Endothelial cell of umbilical vein (primary cell): ENCODE measurements at places on chromosomes 6 and 20. TPM values are rescaled to one million over a fixed set of nuclear protein-coding genes. Genes with fewer than 3 reads are reported as not detected.

DNA sequence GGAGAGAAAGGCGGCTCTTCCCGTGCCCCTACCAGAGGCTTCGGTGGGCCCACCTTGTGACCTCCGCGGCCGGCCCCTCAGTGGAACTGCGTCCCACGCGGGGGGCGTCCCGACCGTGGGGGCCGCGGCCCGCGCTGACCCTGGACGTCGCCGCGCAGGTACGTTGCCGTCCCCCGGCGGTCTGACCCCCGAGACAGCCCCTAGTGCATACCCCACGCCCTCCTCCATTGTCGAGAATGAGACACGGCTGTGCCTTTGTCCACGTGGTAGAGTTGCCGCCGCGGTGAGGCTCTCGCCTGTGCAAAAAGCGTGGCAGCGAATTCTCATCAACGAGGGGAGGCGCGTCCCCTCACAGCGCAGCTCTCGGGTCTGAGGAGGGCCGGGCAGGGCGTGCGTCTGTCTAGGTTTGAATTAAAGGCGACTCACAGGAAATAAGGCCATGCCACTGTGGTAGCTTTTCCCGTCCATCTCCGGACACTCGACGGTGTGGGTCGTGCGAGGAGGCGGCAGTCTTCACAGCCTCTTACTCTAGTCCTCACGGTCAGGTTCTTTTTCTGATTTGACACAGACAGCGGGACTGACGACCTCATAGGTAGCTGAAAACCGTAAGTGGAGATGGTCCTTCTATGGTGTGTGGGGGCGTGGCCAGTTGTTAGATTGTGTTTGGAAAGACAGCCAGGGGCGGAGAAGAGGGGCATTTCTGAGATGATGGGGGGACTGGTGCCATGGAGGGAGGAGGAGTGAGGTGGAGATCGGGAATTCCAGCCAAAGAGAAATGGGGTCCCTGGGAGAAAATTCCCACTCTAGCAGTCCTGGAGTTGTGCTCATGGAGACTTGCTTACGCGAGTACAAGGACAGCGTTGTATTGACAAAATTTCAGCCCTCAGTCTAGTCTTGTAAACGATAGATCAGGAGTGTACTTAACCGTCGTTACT lies 580 bp downstream of the NXT1 start:
- H3K4me1 ChIP-seq = peaks cover 19% of the 10 kb centered on the region
- H3K36me3 ChIP-seq = peaks cover 7% of the 10 kb centered on the region
- peak overlapping the region; percentile 94 for H3K27ac ChIP-seq
- H3K4me3 ChIP-seq = peak overlapping the region; percentile 20
- H3K27me3 ChIP-seq = no peaks in the 10 kb centered on the region

GRCh38 chr6:155985660-155986138 lies 530.1 kb upstream of the NOX3 start:
- peak; percentile 8 for DNase-seq
- H3K27me3 ChIP-seq = peaks cover 2% of the 10 kb centered on the region
- no peaks in the 10 kb centered on the region for H3K4me1 ChIP-seq
- no peaks in the 10 kb centered on the region for H3K36me3 ChIP-seq
- no peak overlapping the region for H3K27ac ChIP-seq

DNA sequence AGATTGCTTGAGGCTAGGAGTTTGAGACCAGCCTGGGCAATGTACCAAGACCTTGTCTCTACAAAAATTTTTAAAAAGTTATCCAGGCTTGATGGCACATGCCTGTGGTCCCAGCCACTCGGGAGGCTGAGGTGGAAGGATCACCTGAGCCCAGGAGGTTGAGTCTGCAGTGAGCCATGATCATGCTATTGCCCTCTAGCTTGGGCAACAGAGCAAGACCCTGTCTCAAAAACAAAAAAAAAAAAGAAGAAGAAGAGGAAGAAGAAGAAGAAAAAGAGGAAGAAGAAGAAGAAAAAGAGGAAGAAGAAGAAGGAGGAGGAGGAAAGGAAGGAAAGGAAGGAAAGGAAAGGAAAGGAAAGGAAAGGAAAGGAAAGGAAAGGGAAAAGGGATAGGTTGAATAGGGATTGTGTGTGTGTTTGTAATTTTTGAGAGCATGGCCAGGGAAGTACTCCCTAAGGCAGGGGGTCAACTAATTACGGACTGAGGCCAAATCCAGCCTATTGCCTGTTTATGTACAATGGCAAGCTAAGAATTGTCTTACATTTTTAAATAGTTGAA lies 43.0 kb upstream of the ZNF217 start:
- H3K36me3 ChIP-seq = no peaks in the 10 kb centered on the region
- no peak for DNase-seq
- no peaks in the 10 kb centered on the region for H3K4me1 ChIP-seq
- no peak overlapping the region for H3K27ac ChIP-seq

GRCh38 chr6:144347933-144348332 lies 62.8 kb downstream of the UTRN start:
- peak overlapping the region; percentile 90 for H3K27ac ChIP-seq
- no peak for DNase-seq
- no peaks in the 10 kb centered on the region for H3K27me3 ChIP-seq
- no peak overlapping the region for H3K4me3 ChIP-seq
- H3K4me1 ChIP-seq = peaks cover 88% of the 10 kb centered on the region
- H3K36me3 ChIP-seq = no peaks in the 10 kb centered on the region

DNA sequence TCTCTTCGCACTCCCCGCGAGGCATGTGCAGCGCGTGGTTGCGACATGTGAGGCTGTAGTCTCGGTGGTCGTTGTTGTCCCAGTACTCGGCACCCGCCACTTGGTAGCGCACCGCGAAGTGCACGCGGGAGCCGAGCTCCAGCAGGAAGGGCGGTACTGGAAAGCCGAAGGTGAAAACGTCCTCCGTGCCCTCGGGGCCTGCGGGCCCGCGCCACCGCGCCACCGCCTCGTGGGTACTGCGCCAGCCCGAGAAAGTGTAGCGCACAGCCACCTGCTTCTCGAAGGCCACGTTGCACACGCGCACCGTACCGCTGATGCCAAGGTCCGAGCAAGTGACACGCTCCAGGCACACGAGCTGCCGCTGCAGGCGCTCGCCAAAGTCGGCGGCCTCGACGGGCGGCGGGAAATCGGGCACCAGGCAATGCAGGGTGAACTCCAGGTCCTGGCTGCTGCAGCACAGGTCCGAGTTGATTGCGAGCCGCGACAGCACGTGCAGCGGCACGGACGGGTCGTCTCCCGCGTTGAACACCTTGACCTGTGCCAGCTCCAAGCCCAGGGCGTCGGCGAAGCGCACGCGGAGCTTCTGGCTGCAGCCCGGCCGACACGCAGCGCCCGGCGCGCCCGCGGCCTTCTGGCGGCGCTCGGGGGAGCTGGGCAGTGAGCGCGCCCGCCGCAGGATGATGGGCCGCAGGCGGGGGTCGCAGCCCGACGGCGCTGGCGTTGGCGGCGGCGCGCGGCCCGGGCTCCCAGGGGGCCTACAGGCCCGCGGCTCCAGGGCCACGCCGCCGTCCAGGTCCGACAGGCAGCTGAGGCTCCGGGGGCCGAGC lies 840 bp downstream of the PPP1R3D start:
- no peaks in the 10 kb centered on the region for H3K36me3 ChIP-seq
- DNase-seq = no peak
- H3K4me1 ChIP-seq = peaks cover 15% of the 10 kb centered on the region
- H3K27me3 ChIP-seq = no peaks in the 10 kb centered on the region
- H3K4me3 ChIP-seq = peak overlapping the region; percentile 87

GRCh38 chr20:54320148-54320607 lies 112.3 kb downstream of the PFDN4 start:
- no peak overlapping the region for H3K27ac ChIP-seq
- no peak overlapping the region for H3K4me3 ChIP-seq
- no peaks in the 10 kb centered on the region for H3K36me3 ChIP-seq
- H3K4me1 ChIP-seq = no peaks in the 10 kb centered on the region
- no peaks in the 10 kb centered on the region for H3K27me3 ChIP-seq

- H3K27ac ChIP-seq = peak overlapping the region; percentile 5
- peak; percentile 53 for DNase-seq
- no peaks in the 10 kb centered on the region for H3K27me3 ChIP-seq
- no peaks in the 10 kb centered on the region for H3K36me3 ChIP-seq
- no peak overlapping the region for H3K4me3 ChIP-seq
- H3K4me1 ChIP-seq = peaks cover 3% of the 10 kb centered on the region
These were observed 97.9 kb upstream of the NEDD9 start for GRCh38 chr6:11330413-11330760.

DNA sequence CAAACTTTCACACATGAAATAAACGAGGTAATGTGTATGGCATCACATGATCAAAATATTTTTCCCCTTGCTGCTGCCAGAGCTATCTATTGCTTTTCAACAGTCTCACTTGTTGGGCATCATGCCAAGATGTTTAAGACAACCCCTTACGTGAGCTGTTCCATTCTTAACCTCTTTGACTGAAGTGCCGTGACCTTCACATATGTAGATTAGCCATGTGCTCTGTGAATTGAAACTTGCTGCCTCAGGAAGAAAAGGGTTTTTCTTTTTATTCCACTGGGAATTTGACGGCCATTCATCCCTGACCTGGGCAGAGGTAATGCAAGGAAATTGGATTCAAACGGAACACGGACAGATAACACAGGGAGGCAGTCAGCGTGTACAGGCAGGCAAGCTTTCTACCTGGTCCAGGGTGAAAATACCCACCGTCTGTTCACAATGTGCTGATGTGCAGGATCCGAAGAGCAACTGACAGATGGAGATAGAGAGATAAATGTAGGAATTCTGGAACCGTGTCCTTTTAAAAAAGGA lies 14.2 kb downstream of the ARID1B start:
- no peak overlapping the region for H3K4me3 ChIP-seq
- H3K27ac ChIP-seq = no peak overlapping the region

- no peaks in the 10 kb centered on the region for H3K27me3 ChIP-seq
- DNase-seq = no peak
- no peaks in the 10 kb centered on the region for H3K36me3 ChIP-seq
- no peak overlapping the region for H3K27ac ChIP-seq
- no peak overlapping the region for H3K4me3 ChIP-seq
These were observed 67.6 kb upstream of the RIN2 start for GRCh38 chr20:19690462-19690861.

GRCh38 chr6:53735896-53736295 lies 58.9 kb upstream of the LRRC1 start:
- H3K27me3 ChIP-seq = no peaks in the 10 kb centered on the region
- no peak overlapping the region for H3K4me3 ChIP-seq
- no peaks in the 10 kb centered on the region for H3K36me3 ChIP-seq
- H3K27ac ChIP-seq = no peak overlapping the region
- peaks cover 40% of the 10 kb centered on the region for H3K4me1 ChIP-seq

GRCh38 chr6:29593199-29593855 lies 8.4 kb downstream of the OR2H2 start:
- H3K4me1 ChIP-seq = no peaks in the 10 kb centered on the region
- H3K4me3 ChIP-seq = no peak overlapping the region
- peaks cover 8% of the 10 kb centered on the region for H3K27me3 ChIP-seq
- no peaks in the 10 kb centered on the region for H3K36me3 ChIP-seq

DNA sequence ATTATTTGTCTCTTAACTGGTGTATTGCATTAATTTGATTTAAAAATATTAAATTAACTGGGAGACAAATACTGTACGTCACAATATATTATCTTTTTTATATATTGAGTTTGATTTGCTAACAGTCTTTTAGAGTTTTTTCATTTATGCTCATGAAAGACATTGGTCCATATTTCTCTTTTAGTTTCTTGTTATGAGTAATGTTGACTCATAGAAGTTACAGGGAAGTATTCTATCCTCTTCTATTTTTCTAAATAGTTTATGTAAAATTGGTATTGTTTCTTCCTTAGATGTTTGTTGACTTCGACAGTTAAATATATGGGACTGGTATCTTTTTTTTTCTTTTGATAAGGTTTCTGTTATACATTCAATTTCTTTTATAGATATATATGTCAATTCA lies 1115.6 kb upstream of the CITED2 start:
- no peaks in the 10 kb centered on the region for H3K36me3 ChIP-seq
- no peak overlapping the region for H3K4me3 ChIP-seq
- H3K27me3 ChIP-seq = no peaks in the 10 kb centered on the region
- no peaks in the 10 kb centered on the region for H3K4me1 ChIP-seq
- DNase-seq = no peak
- H3K27ac ChIP-seq = no peak overlapping the region

DNA sequence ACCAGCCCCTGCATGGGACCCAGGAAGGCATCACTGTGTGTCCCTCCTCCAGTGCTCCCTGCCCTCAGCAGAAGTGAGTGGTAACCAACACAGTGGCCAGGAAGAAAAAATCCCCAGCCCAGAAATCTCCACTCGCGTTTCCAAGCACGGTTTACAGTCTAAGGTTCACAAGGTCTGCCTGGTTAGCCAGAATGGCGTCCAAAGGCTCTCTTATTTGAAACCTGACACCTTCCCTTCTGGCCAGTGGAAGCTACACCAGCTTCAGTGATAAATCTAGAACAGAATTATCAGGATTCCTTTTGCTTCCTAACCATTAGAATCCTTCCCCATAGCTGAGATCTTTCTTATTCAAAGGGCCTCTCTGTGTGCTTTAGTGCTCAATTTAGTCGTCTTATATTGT lies 9.2 kb downstream of the LY86 start:
- no peak overlapping the region for H3K4me3 ChIP-seq
- no peaks in the 10 kb centered on the region for H3K4me1 ChIP-seq
- no peak for DNase-seq
- no peak overlapping the region for H3K27ac ChIP-seq
- H3K27me3 ChIP-seq = no peaks in the 10 kb centered on the region
- H3K36me3 ChIP-seq = no peaks in the 10 kb centered on the region

- DNase-seq = no peak
- H3K27me3 ChIP-seq = no peaks in the 10 kb centered on the region
- no peak overlapping the region for H3K27ac ChIP-seq
- H3K36me3 ChIP-seq = no peaks in the 10 kb centered on the region
These were observed 83.2 kb upstream of the EYA4 start for GRCh38 chr6:133157995-133158394.

DNA sequence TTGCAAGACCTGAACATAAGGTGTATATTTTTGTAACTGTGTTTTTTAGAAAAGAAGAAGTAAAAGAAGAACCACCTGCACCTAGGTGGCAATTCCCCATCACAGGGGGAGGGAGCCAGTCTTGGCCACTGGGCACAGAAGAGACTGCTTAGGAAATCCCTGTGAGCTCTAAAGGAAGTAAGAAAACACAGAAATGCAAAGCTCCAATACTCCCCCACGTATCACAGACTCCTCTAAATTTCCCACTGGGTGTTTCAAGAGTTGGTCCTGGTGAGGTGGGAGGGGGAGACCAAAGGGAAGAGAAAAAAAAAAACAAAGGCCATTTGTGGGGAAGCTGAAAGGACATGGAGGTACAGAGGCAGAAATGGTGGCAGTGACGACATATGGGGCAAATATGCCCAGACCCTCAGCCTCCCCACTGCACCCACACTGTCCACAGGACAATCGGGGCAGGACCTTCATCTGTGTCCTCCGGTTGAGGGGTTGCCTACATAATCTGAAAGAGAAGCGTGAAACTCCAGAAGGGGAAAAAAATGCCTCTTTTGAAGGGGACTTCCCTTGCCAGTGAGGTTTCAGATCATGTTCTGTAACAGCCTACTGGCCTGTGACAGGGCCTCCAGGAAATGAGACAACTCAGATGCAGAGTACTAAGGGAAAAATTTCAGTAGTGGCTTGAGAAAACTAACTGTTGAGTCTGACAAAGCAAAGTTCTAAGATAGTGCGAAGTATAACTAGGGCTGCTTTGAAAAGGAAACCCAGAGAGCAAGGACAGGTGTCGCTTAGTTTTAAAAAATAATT lies 226.2 kb upstream of the MARCKS start:
- no peaks in the 10 kb centered on the region for H3K27me3 ChIP-seq
- H3K4me3 ChIP-seq = no peak overlapping the region
- peaks cover 22% of the 10 kb centered on the region for H3K4me1 ChIP-seq
- peak overlapping the region; percentile 83 for H3K27ac ChIP-seq
- no peaks in the 10 kb centered on the region for H3K36me3 ChIP-seq
- DNase-seq = peak; percentile 77

GRCh38 chr20:23585808-23586734 lies 17.8 kb upstream of the CST9L start:
- no peak for DNase-seq
- no peak overlapping the region for H3K4me3 ChIP-seq
- no peaks in the 10 kb centered on the region for H3K36me3 ChIP-seq

NKAPL gene
- 1.1 and 1.6 TPM in 2 replicates for total RNA-seq

RBL1 gene
- 16.8 and 20.1 TPM in 2 replicates for total RNA-seq

SIM1 gene
- total RNA-seq = 0.29 and 0.39 TPM in 2 replicates

OR12D3 gene
- total RNA-seq = not detected in 2 replicates

BMP2 gene
- 11.1 and 15.7 TPM in 2 replicates for total RNA-seq
